Keratinocyte (primary cell): ENCODE measurements at places on chromosomes 3 and 15.

- no peak for DNase-seq
These were observed 90.5 kb upstream of the DGKG start for GRCh38 chr3:186452517-186452916.

GRCh38 chr15:45091161-45091560 lies 22.8 kb downstream of the DUOX2 start:
- DNase-seq, result no peak

DNA sequence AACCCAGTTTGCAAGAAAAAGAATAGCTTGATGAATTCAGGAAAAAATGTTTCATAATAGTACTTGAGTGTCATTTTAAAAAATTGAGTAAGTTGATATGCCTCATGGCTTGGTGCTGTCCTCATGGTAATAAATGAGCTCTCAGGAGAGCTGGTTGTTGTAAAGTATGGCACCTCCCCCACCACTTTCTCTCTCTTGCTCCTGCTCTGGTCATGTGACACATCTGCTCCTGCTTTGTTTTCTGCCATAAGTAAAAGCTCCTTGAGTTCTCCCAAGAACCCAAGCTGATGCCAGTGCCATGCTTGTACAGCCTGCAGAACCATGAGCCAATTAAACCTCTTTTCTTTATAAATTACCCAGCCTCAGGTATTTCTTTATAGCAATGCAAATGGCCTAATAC lies 108.8 kb upstream of the CRBN start:
- DNase-seq, result no peak

DNA sequence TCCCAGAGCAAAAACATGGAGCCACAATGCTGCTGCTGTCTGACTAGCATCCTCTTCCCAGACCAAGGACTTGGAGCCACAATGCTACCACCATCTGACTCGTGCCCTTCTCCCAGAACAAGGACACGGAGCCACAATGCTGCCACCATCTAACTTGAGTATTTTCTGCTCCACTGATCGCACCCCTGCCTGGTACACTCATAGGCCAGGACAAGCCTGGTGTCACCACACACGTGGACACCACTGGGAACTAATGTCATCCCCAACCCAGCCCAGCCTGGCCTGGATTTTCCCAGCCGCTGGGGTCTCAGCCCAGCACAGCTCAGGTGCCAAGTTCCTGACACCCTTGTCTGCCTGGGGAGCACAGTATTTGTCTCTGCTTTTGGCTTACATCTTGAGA lies 52.7 kb upstream of the GRIP2 start:
- no peak for DNase-seq

GRCh38 chr3:87125116-87125515 lies 102.0 kb upstream of the CHMP2B start:
- no peak for DNase-seq

GRCh38 chr15:99454941-99455788 lies 110.6 kb upstream of the MEF2A start:
- DNase-seq, result no peak

DNA sequence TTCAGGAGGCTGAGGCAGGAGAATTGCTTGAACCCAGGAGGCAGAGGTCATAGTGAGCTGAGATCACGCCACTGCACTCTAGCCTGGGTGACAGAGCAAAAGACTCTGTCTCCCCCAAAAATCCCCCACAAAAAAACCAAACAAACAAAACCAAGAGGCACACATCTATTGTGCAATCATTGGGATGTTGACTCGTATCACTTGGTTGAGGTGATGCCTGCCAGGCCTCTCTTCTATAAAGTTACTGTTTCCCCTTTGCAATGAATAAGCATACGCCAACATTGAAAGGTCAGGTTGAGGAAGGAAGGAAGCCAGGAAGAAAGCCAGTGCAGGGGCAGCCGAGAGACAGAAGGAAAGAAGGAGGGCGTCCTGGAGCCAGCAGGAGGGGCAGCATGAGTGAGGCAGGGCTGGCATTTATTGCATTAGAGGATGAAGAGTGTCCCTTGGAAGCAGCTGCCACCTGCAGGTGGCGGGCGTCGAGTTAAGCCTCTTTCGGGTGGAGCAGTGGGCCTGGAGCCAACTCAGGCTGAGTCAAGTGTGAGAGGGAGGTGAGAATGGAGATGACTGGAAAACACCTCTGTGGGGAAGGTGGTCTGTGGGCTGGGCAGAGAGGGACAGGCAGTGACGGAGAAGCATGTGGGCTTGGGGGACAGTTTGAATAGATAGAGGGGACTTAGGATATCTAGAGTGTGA lies 8.3 kb upstream of the CSPG4 start:
- DNase-seq, result peak; percentile 84

DNA sequence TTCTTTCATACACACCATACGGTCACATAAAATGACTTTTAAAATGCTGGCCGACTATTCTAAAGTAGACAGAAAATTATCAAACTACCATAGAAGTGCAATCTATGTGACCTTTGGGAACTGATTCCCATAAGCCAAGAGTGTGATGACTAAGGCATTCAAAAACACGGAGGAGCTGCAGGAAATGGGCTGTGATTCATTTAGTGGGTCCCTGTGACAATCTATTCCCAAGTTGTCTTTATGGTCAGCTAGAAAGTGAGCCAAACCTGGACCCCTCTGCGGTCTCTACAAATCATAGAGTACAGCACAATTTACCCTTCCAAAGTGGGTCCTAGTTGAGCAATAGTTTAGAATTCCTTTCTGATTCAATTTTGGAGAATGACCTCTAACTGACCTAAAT lies 251.5 kb upstream of the CBLB start:
- DNase-seq, result no peak

DNA sequence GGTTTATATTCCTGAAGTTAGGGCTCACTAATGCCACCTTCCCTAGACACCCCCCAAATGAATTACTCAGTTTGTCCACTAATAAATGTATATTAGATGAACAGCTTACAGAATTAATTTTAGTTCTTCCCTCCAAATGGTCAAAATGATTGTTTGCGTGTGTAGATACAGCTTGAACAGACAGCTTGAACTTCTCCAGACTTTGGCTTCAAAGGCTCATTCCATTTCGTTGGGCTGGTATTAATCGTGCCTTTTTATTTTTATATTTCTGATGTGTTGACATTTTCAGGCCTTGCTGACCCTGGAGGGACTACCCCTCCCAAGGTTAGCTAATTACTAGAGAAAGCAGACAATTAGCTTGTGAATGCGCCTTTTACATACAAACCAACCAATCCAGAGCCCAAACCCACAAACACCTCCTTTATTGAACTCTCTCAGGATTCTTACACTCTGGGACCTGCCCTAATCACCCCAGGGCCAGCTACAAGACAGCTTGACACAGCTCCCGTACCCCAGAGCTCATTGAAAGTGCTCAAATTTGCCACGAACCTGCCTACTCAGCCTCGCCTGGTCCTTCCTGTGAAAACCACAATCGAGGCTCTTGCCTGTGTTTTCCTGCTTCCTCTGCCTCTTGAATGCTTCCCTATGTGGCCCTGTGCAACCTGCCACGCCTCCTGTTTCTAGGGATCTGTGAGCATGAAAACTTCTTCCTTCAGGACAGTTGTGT lies 40.3 kb downstream of the RPL22L1 start:
- DNase-seq, result no peak

DNA sequence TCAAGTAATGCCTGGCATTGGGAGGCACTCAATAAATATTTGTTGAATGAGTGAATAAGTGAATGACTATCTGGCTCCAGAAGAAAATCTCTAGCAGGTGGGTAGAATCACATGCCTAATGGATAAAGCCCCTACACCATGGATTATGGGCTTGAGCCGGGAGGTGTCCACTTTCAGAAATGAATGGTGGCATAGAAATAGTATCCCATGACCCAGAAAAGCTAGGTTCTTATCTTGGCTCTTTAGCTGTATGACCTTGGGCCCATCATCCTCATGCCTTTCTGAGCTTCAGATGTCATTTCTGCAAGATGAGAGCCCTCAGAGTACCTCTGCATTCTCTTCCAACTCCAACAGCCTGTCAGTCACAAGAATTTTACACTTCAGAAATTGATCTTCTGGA lies 37.3 kb upstream of the TNIK start:
- no peak for DNase-seq

GRCh38 chr3:76293856-76294255 lies 508.5 kb upstream of the ZNF717 start:
- no peak for DNase-seq

DNA sequence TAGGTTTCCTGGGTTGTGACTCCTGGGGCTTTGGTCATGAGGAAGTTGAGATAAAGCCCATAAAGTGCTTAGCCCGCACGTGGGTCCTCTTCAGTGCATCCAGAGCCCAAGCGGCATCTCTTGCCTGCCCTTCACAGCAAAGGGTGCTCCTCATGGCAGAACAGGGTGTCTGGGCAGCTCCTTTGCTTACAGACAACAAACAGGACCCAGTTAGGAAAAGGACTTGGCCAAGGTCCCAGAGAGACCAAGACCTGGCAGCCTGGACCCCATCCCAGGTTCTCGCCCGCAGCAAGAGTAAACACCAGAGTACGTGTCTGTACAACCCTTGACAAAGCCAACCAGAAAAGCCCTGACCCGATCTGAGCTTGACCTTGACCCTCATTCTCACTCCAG lies 27.0 kb downstream of the ALS2CL start:
- no peak for DNase-seq

DNA sequence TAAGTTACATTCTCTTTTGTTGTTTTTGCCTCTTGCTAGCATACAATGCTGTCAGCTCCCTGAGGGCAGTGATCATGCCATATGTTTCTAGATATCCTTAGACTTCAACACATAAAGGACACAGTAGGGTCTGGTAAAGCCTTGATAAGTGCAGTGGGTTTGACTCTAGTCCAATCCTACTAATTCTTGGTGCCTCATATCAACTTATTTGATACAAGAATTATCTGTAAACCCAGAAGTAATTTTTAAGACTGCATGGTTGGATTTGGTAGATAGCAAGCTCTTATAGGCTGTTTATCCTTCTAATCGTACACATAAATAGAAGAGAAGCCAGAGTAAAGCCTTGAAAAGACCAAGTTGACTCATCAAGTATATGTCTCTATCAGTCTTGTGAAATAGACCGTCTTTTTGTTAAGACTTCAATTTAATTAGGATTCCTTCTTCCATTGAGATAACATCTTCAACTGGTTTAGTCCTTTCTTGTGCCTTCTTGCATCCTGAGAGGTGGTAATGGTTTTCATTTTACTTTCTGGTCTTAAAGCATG lies 265.6 kb upstream of the CDIN1 start:
- DNase-seq, result no peak

DNA sequence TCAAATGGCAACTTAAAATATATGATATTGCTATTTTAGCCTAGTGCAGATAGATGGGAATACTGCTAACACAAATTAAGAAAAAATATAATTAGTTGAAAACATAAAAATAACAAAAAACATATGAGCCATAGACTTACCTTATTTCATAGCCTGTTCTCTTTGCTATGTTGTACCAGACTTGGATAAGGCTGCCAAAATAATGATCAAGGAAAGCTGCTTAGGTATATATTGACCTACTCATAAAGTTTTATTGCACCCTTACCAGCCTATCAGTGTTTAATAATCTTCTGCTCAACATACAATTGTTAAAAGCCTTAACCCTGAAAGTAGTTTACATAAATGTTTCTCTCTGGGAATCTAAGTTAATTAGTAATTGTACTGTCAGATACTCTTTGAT lies at the start of gene SI:
Gene SI, minus strand, starts transcription at position 204 of the 400 bp plus-strand sequence. CDS start 2,484 bp downstream, outside the sequence.
- DNase-seq, result no peak

- DNase-seq, result no peak
These were observed 317.8 kb upstream of the C2CD4B start for GRCh38 chr15:62482785-62483429.

GRCh38 chr3:66227051-66227450 lies 6.2 kb downstream of the SLC25A26 start:
- DNase-seq, result no peak

DNA sequence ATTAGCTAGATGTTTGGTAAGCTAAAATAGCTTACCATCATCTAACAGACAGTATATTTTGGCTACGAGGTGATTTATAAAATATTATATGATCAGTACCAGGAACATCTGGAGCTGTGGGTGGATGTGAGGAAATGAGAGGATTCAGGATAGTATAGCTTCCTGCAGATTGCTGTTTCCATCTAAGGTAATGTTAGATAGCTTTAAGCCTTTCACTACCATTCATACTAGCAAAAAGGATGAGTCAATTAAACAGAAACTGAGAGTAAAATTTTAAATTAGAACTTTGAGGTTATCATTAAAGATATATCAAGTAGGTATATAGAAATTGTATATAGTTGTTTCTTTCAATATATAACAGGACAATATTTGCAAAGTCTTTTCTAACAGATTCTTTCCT lies 8.0 kb downstream of the ZBTB20 start:
- no peak for DNase-seq

- DNase-seq, result no peak
These were observed 723.4 kb downstream of the ZPLD1 start for GRCh38 chr3:103158183-103158582.

DNA sequence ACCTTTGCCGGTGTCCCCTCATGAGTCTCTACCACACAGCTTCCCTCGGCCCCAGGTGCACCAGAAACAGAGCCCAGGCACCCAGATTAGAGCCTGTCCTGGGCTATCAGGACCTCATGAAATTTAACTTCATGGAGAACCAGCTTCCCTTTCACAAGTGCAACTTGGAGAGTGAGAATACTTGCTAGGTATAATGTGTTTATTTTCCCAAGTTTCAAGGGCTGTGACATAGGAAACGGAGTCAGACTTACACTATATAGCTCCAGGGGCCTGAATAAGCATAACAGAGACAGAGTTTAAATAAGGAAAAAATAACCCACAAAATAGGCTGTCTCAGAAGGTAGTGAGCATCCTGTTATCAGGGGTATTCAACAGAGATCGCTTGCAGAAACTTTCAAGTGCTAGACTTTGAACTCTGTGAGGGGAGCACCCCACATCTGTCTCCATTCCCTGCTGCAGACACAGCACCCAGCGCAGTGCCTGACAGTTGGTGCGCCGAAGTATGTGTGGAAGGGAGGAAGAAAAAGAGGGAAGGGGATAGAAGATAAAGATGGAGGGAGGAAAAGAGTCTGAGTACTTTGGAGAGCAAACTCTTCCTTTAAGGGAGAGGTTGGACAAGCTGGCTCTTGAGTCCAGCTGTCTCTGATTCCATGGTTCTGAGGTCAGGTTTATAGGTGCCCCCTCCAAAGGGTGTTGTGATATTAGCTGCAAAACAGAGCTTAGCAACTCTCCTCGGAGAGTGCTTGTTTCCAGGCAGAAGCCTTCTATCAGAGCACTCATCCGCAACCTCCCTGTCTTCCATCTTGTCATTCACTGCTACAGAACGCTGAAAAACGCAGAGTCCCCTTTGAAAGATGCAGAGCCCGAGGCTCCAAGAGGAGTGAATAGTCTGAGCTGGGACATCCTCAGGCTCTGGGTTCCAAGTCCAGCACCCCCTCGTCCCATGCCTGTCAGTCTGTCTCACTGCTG lies 84.8 kb downstream of the CPN2 start:
- DNase-seq, result no peak

- DNase-seq, result no peak
These were observed 11.8 kb downstream of the MYO1E start for GRCh38 chr15:59360896-59361295.

- no peak for DNase-seq
These were observed 44.4 kb downstream of the CDAN1 start for GRCh38 chr15:42692536-42692935.

- no peak for DNase-seq
These were observed 353.6 kb downstream of the SHQ1 start for GRCh38 chr3:72494626-72495025.
